Activated gamma-delta T cell treated with anti-CD3 and anti-CD28 coated beads, Interleukin-2, amount 50 U/mL, for 16 hours (primary cell): ENCODE measurements at places on chromosomes 16 and 17.

DNA sequence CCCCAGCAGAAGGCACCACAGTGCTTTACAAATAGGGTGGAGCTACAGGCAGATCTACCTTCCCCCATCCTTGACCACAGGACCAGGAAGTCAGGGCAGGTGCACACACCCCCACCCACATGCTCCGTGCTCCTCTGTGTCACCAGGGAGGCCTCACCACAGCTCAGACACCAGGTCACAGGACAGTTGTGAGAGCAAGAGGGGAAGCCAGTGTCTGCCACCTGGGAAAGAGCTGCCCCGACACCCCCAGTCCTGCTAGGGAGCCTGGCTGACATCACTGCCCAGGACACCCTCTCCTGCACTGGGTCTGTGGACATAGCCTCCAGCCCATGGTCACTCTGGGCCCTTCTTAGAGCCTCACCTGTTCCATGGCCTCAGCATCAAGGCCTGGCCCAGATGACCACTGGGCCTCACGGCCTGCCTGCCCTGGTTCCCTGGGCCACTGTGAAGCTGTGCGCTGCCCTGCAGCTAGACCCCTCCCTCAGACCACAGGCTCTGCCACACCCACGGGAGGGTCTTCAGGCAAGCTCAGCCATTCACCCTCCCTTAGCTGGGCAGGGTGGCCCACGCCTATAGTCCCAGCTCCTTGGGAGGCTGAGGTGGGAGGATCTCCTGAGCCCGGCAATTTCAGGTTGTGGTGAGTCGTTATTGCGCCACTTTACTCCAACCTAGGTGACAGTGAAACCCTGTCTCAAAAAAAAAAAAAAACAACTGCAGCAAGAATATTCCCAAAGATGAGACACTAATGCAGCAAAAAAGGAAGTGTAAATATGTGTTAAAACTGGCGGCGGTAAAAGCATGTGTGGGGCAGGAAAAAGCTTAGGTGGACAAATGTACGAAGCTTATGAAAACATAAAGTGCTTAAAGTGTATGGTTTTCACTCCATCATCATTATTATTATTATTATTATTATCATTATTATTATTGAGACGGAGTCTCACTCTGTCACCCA is 14.2 kb downstream of the POLR3K start:
- peak; percentile 34 for DNase-seq

DNA sequence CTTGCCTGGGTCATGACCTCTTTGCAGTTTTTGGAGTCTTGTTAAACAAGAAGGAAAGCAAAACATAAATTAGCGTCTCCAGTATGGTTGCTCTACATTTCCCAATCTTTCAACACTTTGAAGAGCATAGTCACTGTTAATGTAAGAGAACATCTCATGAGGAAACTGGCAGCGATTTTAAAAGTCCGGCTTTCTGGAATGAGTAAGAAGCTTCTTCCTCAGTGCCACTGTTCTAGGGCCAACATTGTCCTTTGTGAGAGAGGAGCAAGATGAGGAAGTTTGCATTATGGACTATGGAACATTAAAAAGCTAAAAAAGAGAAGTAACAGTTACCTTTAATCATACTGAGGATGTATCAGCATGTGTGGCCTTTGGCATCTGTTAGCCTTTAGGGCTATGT is 73.1 kb downstream of the WNT3 start:
- no peak for DNase-seq

GRCh38 chr17:19485800-19486340 is 47.8 kb upstream of the SLC47A1 start:
- no peak for DNase-seq

GRCh38 chr16:46882304-46882939 is 1.7 kb upstream of the GPT2 start:
- no peak for DNase-seq

DNA sequence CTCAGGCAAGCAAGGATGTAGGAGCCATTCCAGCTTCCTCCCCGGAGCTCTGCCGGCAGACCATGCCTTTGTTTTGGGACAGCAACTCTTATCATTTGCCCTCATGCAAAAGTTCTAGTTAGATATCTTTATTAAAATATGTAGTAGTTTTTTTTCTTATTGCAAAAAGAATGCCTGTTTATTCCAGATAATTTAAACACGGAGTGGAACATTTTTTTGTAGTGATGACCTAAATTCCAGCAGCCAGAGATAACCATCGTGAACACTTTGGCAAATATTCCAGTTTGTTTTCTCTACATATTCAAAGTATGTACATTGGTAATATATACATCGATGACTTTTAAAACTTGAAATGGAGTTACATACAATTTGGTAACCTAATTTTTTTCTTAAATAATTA is 54.8 kb downstream of the CRISPLD2 start:
- no peak for DNase-seq

DNA sequence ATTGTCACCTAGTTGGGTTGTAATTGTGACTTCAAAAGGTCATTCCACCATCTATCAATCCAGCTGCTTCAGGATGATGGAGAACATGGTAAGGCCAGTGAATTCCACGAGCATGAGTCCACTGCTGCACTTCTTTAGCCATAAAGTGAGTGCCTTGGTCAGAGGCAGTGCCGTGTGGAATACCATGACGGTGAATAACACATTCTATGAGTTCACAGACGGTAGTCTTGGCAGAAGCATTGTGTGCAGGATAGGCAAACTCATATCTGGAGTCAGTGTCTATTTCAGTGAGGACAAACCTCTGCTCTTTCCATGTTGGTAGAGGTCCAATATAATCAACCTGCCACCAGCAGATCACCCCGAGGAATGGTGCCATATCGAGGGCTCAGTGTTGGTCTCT is 650.9 kb downstream of the KCNJ2 start:
- no peak for DNase-seq

- DNase-seq = no peak
These were observed 8.5 kb downstream of the ADGRG3 start for GRCh38 chr16:57676553-57677085.
